Testis (tissue), 5 donors: ENCODE measurements at places on chromosomes 6 and 20. TPM values are rescaled to one million over a fixed set of nuclear protein-coding genes. Genes with fewer than 3 reads are reported as not detected.

GRCh38 chr6:54053881-54054391 lies 57.3 kb upstream of the MLIP start:
- H3K4me3 ChIP-seq, result no peak overlapping the region
- peak; percentile 67 for DNase-seq
- H3K27ac ChIP-seq, result no peak overlapping the region
- no peaks in the 10 kb centered on the region for H3K27me3 ChIP-seq
- H3K36me3 ChIP-seq, result no peaks in the 10 kb centered on the region
- no peaks in the 10 kb centered on the region for H3K4me1 ChIP-seq

- DNase-seq, result no peak
- no peak overlapping the region for H3K27ac ChIP-seq
- H3K36me3 ChIP-seq, result no peaks in the 10 kb centered on the region
- H3K4me3 ChIP-seq, result no peak overlapping the region
Measured at GRCh38 chr20:37786043-37786442, 92.2 kb downstream of the CTNNBL1 start.

DNA sequence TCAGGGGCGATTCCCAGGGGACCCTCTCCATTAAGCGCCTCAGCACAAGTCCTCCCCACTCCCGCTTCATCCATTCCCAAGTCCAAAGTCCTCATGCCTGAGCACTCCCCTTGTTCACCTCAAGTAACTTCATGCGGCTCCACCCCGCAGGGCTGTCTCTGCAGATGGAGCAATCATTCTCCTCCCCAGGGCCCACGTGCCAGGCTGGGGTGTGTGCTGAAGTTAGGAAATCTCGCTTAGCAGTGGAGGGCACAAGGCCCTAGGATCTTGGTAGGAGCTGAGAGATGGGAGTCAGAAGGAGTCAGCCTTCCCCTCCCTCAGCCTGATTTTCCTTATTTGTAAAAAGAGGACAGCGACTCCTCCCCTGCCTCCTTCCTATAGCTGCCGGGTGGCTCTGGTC lies 3.5 kb downstream of the TGM3 start:
- no peak overlapping the region for H3K27ac ChIP-seq
- no peak overlapping the region for H3K4me3 ChIP-seq
- H3K27me3 ChIP-seq, result no peaks in the 10 kb centered on the region
- H3K4me1 ChIP-seq, result no peaks in the 10 kb centered on the region
- H3K36me3 ChIP-seq, result no peaks in the 10 kb centered on the region

GRCh38 chr6:119132261-119132981 lies 54.0 kb upstream of the FAM184A start:
- H3K27me3 ChIP-seq, result no peaks in the 10 kb centered on the region
- no peak overlapping the region for H3K27ac ChIP-seq
- H3K36me3 ChIP-seq, result no peaks in the 10 kb centered on the region

GRCh38 chr20:1402149-1402548 lies 9.3 kb upstream of the FKBP1A start:
- H3K27me3 ChIP-seq, result no peaks in the 10 kb centered on the region
- no peaks in the 10 kb centered on the region for H3K4me1 ChIP-seq
- H3K4me3 ChIP-seq, result no peak overlapping the region

DNA sequence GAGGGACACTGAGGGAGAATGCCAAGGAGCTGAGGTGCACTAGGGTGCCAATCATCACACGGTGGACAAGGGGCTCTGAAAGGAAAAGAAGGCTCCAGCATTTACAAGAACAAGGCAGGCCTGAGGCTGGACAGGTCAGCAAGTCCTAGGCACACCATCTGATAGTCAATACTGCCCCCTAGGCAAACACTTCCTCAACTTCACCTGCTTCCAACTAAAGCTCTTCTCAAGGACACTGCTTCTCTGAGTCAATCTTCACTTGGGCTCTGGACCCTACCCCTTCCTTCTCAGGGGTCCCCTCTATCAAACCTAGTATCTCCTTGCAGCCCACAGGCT lies 37.7 kb upstream of the SLC4A11 start:
- H3K36me3 ChIP-seq, result no peaks in the 10 kb centered on the region
- H3K4me1 ChIP-seq, result no peaks in the 10 kb centered on the region
- no peak overlapping the region for H3K4me3 ChIP-seq
- no peaks in the 10 kb centered on the region for H3K27me3 ChIP-seq
- no peak for DNase-seq

Gene GTPBP2
- 64.7 TPM for total RNA-seq

Gene JARID2
- total RNA-seq, result 60.8 TPM

Gene SLC22A7
- not detected for total RNA-seq

Gene LHFPL5
- total RNA-seq, result 0.50 TPM

Gene GPR63
- total RNA-seq, result 6.3 TPM

Gene FNDC11
- total RNA-seq, result 121 TPM

Gene DSN1
- 24.6 TPM for total RNA-seq

Gene C6orf132
- total RNA-seq, result 1.3 TPM
